ENCODE measurements at places on chromosomes 13 and 19. TPM values are rescaled to one million over a fixed set of nuclear protein-coding genes. Genes with fewer than 3 reads are reported as not detected.

- no peaks in the 10 kb centered on the region for H3K27me3 ChIP-seq
- H3K4me1 ChIP-seq: peaks cover 14% of the 10 kb centered on the region
- H3K36me3 ChIP-seq: peaks cover 8% of the 10 kb centered on the region
- no peak overlapping the region for H3K27ac ChIP-seq
- DNase-seq: no peak
Measured at GRCh38 chr19:41960973-41961372, 1.9 kb upstream of the RABAC1 start.

GRCh38 chr13:41502673-41503072, 45.3 kb downstream of the RGCC start:
- no peaks in the 10 kb centered on the region for H3K4me1 ChIP-seq
- H3K27me3 ChIP-seq: no peaks in the 10 kb centered on the region
- no peak for DNase-seq
- no peaks in the 10 kb centered on the region for H3K36me3 ChIP-seq
- H3K4me3 ChIP-seq: no peak overlapping the region

DNA sequence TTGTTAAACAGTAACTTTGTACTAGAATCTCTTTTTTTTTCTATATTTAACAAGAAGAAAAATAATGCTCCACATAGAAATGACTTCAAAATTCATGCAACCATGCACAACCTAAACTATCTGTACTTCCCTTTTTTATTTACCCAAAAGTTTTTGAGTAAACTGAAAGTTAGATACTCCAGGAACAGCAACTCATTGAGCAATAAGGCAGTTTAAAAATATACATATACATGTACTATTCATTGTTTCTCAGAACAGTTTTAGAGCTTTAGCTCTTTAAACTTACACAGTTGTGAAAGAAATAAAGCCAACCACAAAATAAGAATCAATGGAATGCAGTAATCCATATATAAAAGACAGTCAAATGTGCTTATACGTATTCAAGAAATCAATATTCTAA, 39.2 kb downstream of the MTMR6 start:
- no peak overlapping the region for H3K4me3 ChIP-seq
- H3K36me3 ChIP-seq: no peaks in the 10 kb centered on the region
- no peaks in the 10 kb centered on the region for H3K4me1 ChIP-seq
- H3K27ac ChIP-seq: no peak overlapping the region
- DNase-seq: no peak
- no peaks in the 10 kb centered on the region for H3K27me3 ChIP-seq

FAM216B gene
- total RNA-seq: not detected

- H3K36me3 ChIP-seq: no peaks in the 10 kb centered on the region
- H3K4me3 ChIP-seq: no peak overlapping the region
- DNase-seq: no peak
- H3K27me3 ChIP-seq: no peaks in the 10 kb centered on the region
- peaks cover 91% of the 10 kb centered on the region for H3K4me1 ChIP-seq
- H3K27ac ChIP-seq: no peak overlapping the region
Measured at GRCh38 chr19:18844806-18845329, 13.1 kb downstream of the UPF1 start.

TIMM44 gene
- total RNA-seq: 76.1 TPM
